ENCODE measurements at places on chromosomes 5 and 9. TPM values are rescaled to one million over a fixed set of nuclear protein-coding genes. Genes with fewer than 3 reads are reported as not detected.

GRCh38 chr5:39843767-39844166 is 419.0 kb upstream of the DAB2 start:
- no peak overlapping the region for H3K4me3 ChIP-seq
- H3K27ac ChIP-seq = no peak overlapping the region
- DNase-seq = no peak
- H3K27me3 ChIP-seq = no peaks in the 10 kb centered on the region
- H3K36me3 ChIP-seq = no peaks in the 10 kb centered on the region
- H3K4me1 ChIP-seq = peaks cover 6% of the 10 kb centered on the region

- H3K27ac ChIP-seq = peak overlapping the region; percentile 12
- H3K27me3 ChIP-seq = no peaks in the 10 kb centered on the region
- DNase-seq = no peak
- H3K4me1 ChIP-seq = no peaks in the 10 kb centered on the region
- H3K36me3 ChIP-seq = no peaks in the 10 kb centered on the region
Observed at GRCh38 chr5:122471031-122471751, 159.2 kb downstream of the SNCAIP start.

Gene BAAT
- total RNA-seq = 41.8 TPM

- no peak overlapping the region for H3K27ac ChIP-seq
- H3K4me1 ChIP-seq = no peaks in the 10 kb centered on the region
- no peak overlapping the region for H3K4me3 ChIP-seq
- no peaks in the 10 kb centered on the region for H3K36me3 ChIP-seq
- no peak for DNase-seq
Observed at GRCh38 chr5:147751-148150, 43.5 kb upstream of the LRRC14B start.

GRCh38 chr9:18451406-18451805 is 22.5 kb upstream of the ADAMTSL1 start:
- H3K27me3 ChIP-seq = no peaks in the 10 kb centered on the region
- no peaks in the 10 kb centered on the region for H3K36me3 ChIP-seq
- H3K27ac ChIP-seq = no peak overlapping the region
- no peak overlapping the region for H3K4me3 ChIP-seq

DNA sequence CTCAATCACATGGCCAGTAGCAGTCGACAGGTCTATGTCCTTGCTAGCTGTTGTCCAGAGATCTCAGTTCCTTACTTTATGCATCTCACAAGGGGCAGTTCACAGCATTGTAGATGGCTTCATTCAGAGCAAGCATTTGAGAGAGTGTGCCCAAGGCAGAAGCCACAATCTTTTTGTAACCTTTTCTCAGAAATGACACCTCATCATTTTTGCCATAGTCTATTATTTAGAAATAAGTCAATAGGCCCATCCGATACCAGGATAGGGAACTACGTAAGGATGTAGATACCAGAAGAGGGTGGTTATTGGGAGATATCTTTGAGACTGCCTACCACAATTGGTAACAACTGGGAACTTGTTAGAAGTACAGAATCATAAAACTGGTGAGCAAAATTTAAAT is 37.1 kb downstream of the LURAP1L start:
- peaks cover 34% of the 10 kb centered on the region for H3K4me1 ChIP-seq
- no peak overlapping the region for H3K27ac ChIP-seq
- H3K27me3 ChIP-seq = no peaks in the 10 kb centered on the region
- no peaks in the 10 kb centered on the region for H3K36me3 ChIP-seq
- DNase-seq = no peak

Gene PCDHA6
- 3.4 TPM for total RNA-seq

GRCh38 chr9:11686733-11687132 is 1006.5 kb upstream of the TYRP1 start:
- H3K36me3 ChIP-seq = no peaks in the 10 kb centered on the region
- no peak for DNase-seq
- H3K4me1 ChIP-seq = no peaks in the 10 kb centered on the region
- H3K4me3 ChIP-seq = no peak overlapping the region

DNA sequence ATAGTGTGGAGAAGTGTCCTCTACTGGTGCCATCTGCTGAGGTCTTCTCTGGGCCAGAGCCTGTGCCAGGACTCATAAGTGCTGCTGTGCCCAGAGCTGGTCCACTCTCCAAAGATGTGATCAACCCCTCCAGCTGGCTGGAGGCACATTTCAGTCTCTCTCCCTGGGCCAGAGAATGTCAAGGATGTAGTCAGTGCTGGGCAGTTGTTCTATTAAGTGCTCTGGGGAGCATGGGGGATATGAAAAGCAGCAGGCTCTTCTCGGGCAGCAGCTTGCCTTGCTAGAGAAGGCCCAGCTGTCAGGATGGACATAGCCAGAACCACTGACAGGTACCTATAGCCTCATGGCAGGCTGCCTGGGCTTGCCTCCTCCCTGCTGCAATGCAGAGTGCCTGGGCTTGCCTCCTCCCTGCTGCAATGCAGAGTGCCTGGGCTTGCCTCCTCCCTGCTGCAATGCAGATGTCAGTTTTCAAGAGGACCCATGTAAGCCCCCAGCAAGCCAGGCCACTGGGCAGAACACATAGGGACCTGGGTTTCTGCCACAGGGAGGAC is 157.2 kb upstream of the PANK3 start:
- H3K36me3 ChIP-seq = no peaks in the 10 kb centered on the region
- no peaks in the 10 kb centered on the region for H3K27me3 ChIP-seq
- no peak for DNase-seq
- H3K27ac ChIP-seq = no peak overlapping the region

DNA sequence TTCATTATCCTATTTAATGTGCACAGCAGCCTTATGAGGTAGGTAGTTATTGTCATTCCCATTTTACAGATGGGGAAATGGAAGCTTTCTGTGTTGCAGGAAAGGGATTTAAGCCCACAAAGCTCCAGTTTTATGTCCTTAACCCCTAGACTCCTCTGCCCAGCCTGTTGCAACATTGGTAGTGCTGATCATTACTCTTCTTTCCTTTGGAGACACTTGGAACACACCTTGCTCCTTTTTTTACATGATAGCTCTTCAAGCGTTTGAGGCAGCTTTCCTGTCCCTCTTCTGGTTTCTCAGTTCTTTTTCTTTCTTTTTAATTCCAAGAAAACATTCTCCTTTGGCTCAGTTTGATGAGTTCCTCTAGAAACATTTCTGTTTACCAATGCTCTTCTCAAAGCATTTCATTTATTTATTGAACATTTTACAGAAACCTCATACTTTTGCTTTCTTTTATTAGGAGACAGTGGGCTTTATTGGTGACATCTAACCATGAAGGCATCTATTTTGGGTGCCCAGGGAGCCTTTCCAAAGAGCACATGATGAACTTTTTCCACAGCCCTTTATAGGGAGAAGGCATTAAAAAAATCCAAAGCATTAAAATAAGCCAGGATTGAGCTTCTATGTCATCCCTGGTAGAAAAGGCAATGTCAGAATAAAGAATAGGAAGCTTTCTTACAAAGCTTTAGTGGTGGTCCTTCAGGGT is 218.0 kb downstream of the TMEM38B start:
- H3K4me1 ChIP-seq = peaks cover 17% of the 10 kb centered on the region
- H3K4me3 ChIP-seq = no peak overlapping the region
- no peaks in the 10 kb centered on the region for H3K36me3 ChIP-seq

Gene IL4
- total RNA-seq = not detected

DNA sequence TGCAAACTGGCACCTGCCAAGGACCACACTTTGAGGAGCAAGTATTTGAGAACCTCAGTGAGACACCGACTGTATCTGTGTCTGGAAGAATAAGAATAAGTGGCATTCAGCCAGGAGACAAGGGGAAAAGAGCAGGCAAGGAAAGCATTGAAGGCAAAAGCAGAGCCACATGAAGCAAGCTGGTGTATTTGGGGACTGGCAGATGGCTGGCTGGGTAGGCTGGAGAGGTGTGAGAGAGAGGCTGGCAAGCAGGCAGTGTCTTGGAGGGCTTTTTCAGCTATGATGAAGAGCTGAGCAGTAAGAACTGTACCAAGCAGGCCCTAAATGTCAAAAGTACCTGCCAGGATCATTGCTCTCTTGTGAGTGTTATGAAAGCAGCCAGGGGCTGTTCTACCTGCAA is 14.1 kb upstream of the C5orf58 start:
- peaks cover 3% of the 10 kb centered on the region for H3K4me1 ChIP-seq
- H3K27ac ChIP-seq = no peak overlapping the region
- DNase-seq = no peak
- H3K27me3 ChIP-seq = no peaks in the 10 kb centered on the region
- H3K36me3 ChIP-seq = no peaks in the 10 kb centered on the region

GRCh38 chr5:5276951-5277517 is 136.9 kb downstream of the ADAMTS16 start:
- no peak overlapping the region for H3K4me3 ChIP-seq
- H3K36me3 ChIP-seq = no peaks in the 10 kb centered on the region
- H3K27ac ChIP-seq = no peak overlapping the region
- H3K4me1 ChIP-seq = peaks cover 8% of the 10 kb centered on the region
- no peaks in the 10 kb centered on the region for H3K27me3 ChIP-seq

Gene PRUNE2
- 4.1 TPM for total RNA-seq

Gene PHF24
- 0.08 TPM for total RNA-seq

DNA sequence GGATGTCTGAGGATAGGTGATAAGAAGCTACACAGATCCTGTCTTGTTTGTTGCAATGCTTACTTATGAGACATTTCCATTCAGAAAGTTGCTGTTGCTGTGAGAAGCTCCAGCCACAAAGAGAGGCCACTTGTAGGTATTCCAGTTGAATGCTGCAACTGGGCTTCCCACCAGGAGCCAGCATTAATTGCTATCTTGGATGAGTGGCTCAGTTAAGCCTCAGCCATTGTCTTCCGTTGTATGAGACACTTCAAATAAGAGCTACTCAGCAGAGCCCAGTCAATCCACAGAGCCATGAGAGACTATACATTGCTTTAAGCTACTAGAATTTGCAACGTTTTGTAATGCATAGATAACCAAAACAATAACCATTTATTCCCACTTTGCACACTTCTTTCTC is 104.3 kb upstream of the ARRDC3 start:
- H3K4me3 ChIP-seq = no peak overlapping the region
- H3K4me1 ChIP-seq = no peaks in the 10 kb centered on the region
- no peak overlapping the region for H3K27ac ChIP-seq
